ENCODE measurements at places on chromosomes 4 and X. TPM values are rescaled to one million over a fixed set of nuclear protein-coding genes. Genes with fewer than 3 reads are reported as not detected.

ARAP2 gene
- total RNA-seq, result 1.1 TPM

ABCG2 gene
- total RNA-seq, result 2.6 TPM

SPANXN4 gene
- total RNA-seq, result not detected

IDUA gene
- total RNA-seq, result 5.8 TPM

PNMA6F gene
- not detected for total RNA-seq
